CD4-positive, alpha-beta T cell treated with Interleukin-6 at 100 ng/mL for 8 hours (primary cell): ENCODE measurements at places on chromosomes 12 and 14.

DNA sequence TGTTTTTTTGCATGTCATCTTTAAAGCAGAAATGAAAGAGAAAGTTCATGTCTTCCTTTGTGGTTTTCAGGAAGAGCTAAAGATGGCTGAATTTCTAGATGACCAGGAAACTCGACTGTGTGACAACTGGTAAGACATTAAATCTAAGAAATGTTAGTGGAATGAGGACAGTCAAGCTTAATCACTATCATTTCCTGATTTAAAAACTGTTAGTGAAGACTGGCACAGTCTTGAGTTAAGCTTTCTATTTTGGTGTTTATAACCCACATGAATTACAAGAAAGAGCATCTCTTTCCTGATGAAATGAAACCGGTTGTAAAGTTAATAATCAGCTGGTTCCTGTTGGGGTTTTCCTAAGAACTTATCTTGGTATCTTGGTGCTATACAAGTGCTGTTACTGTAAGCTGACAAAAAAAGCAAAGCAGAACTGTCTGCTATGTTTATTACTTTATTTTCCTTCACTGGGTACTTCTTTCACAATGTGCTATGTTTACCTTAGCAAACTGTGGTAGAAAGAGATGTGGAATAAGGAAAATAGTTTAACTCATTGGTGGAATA lies 5.2 kb downstream of the TRAFD1 start:
- peak; percentile 64 for DNase-seq

- DNase-seq, result no peak
Observed at GRCh38 chr12:100229876-100230275, 29.3 kb downstream of the ACTR6 start.

- no peak for DNase-seq
Observed at GRCh38 chr12:106429636-106430035, 72.1 kb downstream of the POLR3B start.

DNA sequence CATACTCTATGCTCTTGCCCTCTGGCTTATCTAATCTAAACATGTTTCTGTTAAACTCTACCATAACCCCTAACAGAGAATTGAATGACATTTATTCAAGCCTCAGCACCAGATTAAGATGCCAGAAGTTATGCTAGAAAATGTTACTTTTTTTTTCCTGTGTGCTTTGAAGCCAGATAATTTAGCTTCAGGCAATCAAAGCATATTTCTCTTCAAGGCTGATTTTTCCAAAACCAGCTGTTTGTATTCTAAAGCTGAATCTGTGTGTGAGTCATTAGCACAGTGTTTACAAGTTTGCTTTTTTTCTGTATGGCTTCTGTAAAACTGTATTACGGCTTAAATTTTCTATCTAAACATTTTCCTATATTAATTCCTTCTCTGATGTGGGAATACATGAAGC lies 326.1 kb downstream of the FSCB start:
- no peak for DNase-seq

- DNase-seq, result no peak
Observed at GRCh38 chr12:47350062-47350408, 270.3 kb upstream of the AMIGO2 start.

DNA sequence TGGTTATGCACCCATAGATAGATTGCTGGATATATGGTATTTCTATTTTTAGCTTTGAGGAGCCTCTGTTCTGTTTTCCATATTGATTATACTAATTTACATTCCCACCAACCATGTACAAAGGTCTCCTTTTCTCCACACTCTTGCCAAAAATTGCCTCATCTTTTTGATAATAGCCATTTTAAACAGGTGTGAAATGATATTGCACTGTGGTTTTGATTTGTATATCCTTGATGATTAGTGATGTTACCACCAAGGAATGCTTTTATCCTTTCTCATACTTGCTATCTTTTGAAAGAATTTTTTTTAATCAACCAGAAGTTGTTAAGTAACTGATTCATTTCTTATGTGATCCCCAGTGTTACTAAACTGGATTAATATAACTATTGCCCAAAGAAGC lies 60.0 kb downstream of the BBS10 start:
- DNase-seq, result no peak

DNA sequence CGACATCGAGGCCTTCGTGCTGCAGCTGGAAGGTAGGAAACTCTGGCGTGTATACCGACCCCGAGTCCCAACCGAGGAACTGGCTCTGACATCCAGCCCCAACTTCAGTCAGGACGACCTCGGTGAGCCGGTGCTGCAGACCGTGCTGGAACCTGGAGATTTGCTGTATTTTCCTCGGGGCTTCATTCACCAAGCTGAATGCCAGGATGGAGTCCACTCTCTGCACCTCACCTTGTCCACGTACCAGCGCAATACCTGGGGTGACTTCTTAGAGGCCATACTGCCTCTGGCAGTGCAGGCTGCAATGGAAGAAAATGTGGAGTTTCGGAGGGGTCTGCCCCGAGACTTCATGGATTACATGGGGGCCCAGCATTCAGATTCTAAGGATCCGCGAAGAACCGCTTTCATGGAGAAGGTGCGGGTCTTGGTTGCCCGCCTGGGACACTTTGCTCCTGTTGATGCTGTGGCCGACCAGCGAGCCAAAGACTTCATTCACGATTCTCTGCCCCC lies 1.4 kb downstream of the RIOX1 start:
- no peak for DNase-seq

DNA sequence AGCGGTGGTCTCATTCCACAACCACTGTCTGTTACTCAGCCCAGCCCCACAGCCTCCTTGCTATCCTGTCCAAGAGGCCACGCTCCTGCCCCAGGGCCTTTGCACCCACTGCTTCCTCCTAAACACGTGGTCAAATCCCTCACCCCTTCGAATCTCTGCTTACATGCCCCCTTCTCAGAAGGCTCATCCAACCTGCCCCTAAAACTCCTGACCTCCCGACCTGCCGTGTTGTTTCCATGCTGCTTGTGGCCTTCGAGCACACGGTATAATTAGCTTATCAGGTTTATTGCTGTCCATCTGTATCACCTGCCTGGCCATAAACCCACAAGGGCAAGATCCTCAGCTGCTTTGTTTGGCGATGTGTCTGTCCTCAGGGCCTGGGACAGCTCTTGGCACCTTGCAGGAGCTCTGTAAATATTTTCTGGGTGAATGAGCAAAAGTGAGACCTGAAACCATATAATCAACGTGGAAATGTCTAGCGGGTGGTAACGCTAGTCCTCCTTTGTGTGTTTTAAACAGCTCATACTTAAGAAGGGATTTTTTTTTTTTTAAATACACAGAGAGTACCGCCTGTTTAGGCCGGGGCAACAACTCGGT lies 36.0 kb downstream of the SCARB1 start:
- no peak for DNase-seq

DNA sequence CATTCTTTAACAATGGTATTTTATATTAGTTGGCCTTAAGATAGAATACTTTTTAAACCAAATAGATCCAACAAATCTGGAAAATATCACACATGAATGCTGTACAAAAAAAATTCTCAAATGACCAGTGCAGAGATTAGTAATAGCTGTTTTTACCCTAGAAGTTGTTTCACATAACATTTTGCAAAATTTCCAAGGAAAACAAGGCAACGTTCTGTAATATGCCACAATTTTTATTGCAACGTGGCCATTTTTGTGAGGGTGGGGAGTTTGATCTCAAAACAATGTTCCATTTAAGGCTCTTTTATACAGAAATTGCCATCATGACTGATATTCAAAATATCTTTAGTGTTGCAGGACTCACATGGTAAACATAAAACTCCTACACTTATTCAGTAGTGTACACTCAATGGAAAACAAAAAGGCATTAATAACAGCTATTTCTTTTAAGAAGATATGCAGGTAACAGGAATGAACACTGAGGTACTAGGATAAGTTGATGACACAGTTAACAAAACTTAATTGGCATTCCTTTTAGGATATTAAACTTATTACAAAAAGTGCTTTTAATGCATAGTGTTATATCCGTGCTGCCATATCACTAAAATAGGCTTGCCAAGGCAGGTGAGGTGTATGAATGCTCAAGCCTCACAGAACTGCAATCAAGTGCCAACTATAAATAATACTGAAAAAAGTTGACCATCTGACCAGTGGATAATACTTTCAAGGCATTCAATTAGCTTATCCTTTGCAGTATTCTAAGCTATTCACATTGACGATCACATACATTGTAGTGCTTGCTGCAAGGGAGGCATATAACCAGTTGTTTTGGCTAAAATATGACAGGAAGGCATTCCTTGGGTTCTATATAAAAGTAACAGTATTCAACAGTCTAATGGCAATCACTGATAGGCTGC lies 2.3 kb downstream of the CFL2 start:
- no peak for DNase-seq

DNA sequence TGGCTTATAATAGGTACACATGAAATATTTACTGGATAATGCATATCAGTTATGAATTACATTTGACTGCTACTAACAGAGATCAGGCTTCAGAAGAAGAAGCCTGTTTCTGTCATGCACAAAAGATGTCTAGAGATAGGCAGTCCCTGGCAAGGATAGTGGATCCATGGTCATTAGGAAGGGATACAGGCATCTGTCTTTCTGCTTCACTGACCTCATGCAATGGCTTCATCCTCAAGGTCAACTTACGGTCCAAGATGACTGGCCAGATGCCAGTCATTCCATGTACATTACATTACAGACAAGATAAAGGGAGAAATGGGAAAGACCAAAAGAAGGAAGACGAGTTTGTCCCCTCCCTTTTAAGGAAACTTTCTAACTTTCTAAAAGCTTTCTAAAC lies 94.0 kb downstream of the NUAK1 start:
- no peak for DNase-seq

GRCh38 chr14:55201219-55202101 lies 10.1 kb upstream of the DLGAP5 start:
- no peak for DNase-seq

DNA sequence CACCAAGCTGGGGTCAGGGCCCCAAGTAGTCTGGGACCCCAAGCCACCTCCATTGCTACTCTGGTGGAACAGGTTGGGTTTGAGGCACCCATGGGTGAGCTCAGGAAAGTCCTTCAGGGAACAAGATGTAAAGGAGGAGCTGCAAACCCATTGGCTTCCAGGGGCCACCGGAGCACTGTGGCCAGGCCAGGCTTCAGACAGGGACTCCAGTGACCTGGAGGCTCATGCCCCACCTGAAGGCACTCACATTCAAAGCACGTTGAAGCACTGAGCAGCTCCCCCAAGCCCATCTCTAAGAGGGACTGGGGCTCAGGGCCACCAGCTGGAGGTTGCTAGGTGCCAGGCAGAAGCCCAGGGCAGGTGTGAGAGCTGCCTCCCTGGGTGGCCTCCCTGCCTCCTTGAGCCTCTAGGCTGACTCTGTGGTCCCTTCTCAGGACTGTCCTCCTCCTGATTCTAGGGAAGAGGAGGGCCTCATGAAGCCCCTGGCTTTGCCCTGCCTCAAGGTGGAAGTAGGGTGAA lies 49.1 kb downstream of the FAM222A start:
- DNase-seq, result no peak

- no peak for DNase-seq
Observed at GRCh38 chr14:89952576-89952975, 2.0 kb downstream of the EFCAB11 start.

DNA sequence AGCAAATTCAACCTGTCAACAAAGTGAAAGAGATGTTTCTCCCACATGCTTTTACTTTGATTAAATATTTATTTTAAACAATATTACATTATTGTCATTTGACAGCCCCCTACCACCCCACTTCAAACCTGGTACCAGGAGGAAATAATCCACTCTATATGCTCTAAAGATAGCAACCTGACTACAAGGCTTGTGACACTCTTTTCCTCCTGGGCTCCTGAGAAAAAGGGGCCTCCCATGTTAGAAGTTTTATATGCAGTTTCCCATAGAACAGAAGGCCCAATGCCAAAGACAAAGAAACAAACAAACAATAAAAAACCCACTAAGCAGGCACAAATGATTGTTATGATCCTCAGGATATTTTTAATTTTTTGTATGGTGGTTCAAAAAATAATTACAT lies 73.6 kb downstream of the RPS29 start:
- no peak for DNase-seq

- no peak for DNase-seq
Observed at GRCh38 chr14:26330982-26331381, 266.9 kb downstream of the NOVA1 start.

GRCh38 chr12:105733579-105733978 lies 403.1 kb downstream of the C12orf75 start:
- DNase-seq, result no peak

GRCh38 chr14:104138718-104139459 lies 502 bp downstream of the KIF26A start:
- no peak for DNase-seq

GRCh38 chr12:26520109-26520508 lies 312.9 kb downstream of the ITPR2 start:
- no peak for DNase-seq

- no peak for DNase-seq
Observed at GRCh38 chr12:94706250-94706661, 55.9 kb upstream of the TMCC3 start.

DNA sequence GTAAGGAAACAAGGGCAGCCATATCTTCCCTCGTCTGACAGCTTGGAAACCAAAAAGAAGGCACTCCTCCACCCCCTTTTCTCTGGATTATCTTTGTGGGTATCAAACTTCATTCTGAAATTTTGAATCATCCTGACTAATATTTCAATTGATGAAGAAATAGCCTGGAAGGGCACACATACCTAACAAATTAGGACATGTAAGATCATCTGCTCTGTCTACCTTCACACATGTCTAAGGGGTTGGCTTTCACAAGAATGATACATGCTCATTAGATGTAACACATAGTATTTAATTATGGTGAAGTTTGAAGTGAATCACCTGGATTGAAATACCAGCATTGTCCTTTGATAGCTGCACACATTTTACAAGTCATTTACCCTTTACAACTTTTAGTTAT lies 348.1 kb upstream of the RPL10L start:
- no peak for DNase-seq

DNA sequence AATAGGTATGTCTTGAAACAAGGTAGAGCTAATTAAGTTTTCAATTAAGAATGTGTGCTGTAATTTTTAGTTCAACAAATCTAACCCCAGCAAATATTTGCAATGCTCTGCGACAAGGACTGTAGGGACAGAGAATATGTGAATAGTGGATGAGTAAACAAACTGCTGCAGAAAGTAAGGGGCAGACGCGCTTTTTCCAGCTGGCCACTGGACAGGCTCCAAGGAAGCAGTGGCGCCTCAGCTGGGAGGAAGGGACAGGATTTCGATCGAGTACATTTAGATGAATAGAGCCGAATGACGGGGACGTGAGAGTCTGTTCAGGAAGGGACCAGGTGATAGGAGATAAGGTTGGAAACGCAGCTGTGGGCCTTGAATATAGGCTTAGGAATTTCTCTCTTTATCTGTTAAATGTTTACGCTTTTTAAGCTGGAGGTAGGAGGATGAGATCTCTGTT lies 69.3 kb downstream of the ELK3 start:
- no peak for DNase-seq

GRCh38 chr12:10554228-10554755 lies 48.6 kb downstream of the EIF2S3B start:
- no peak for DNase-seq

- no peak for DNase-seq
Observed at GRCh38 chr12:12836571-12836970, 23.4 kb downstream of the DDX47 start.

DNA sequence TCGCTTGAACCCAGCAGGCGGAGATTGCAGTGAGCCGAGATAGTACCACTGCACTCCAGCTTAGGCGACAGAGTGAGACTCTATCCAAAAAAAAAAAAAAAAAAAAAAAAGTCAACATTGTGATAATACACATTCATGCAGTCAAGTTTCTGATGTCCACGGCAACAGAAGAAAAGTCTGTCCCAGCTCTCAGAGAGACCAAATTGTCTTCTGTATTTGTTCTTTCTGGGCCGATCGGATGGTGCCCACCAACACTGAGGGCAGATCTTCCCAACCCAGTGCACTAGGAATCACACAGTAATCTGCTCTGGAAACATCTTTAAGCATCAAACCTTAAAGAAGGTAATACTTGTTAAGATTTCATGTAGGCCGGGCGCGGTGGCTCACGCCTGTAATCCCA lies 31.6 kb downstream of the EAPP start:
- DNase-seq, result no peak
